ENCODE measurements at places on chromosomes 16 and 17.

GRCh38 chr16:85519540-85520231, 93.4 kb upstream of the GSE1 start:
- H3K36me3 ChIP-seq = no peaks in the 10 kb centered on the region
- no peaks in the 10 kb centered on the region for H3K27me3 ChIP-seq
- no peak for DNase-seq
- no peak overlapping the region for H3K4me3 ChIP-seq
- peaks cover 34% of the 10 kb centered on the region for H3K4me1 ChIP-seq

GRCh38 chr16:15741207-15741871, 91.3 kb downstream of the NDE1 start:
- no peak overlapping the region for H3K4me3 ChIP-seq
- no peaks in the 10 kb centered on the region for H3K36me3 ChIP-seq
- no peaks in the 10 kb centered on the region for H3K27me3 ChIP-seq

- no peak overlapping the region for H3K4me3 ChIP-seq
- H3K36me3 ChIP-seq = no peaks in the 10 kb centered on the region
- DNase-seq = no peak
- H3K27ac ChIP-seq = no peak overlapping the region
Observed at GRCh38 chr17:27525316-27525715, 69.1 kb downstream of the KSR1 start.

DNA sequence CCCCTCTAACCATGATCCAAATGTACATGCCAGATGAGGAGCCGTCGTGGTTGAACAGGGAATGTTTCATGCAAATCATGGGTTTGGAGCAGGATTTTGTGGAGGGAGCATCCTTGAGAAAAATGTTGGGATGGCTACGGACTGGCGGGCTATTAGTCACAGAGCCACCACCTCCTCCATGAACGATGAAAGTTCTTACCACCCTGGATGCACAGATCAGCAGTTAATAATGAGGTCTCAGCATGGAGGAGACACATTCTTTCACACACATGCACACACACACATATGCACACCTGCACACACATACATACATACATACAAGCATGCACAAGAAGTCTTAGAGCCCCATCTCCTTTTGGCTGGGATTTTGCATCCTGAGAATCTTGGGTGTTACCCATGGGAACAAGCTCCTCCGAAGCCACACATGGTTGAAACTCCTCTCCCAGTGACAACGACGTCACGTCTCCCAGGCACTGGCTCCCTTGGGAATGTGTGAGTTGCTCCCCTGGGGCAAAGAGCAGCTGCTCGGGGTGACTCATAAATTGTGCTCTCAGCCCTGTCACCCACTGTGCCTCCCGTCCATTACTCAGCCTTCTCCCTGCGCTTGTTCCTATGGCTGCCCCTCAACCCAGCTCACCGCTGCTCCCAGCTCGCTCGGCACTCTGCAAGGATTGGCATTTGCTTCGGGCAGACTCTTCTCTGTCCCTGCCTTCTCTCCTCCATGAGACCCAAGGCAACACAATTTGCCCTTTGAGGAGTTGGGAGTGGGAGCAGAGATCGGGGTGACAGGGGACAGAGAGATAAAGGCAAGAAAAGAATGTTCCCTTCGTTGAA, 344.6 kb downstream of the SOX9 start:
- peak overlapping the region; percentile 22 for H3K4me3 ChIP-seq
- no peaks in the 10 kb centered on the region for H3K27me3 ChIP-seq
- no peaks in the 10 kb centered on the region for H3K36me3 ChIP-seq

GRCh38 chr17:55872374-55872773, 121.5 kb downstream of the PCTP start:
- no peaks in the 10 kb centered on the region for H3K27me3 ChIP-seq
- no peak for DNase-seq
- no peaks in the 10 kb centered on the region for H3K36me3 ChIP-seq
- no peaks in the 10 kb centered on the region for H3K4me1 ChIP-seq

DNA sequence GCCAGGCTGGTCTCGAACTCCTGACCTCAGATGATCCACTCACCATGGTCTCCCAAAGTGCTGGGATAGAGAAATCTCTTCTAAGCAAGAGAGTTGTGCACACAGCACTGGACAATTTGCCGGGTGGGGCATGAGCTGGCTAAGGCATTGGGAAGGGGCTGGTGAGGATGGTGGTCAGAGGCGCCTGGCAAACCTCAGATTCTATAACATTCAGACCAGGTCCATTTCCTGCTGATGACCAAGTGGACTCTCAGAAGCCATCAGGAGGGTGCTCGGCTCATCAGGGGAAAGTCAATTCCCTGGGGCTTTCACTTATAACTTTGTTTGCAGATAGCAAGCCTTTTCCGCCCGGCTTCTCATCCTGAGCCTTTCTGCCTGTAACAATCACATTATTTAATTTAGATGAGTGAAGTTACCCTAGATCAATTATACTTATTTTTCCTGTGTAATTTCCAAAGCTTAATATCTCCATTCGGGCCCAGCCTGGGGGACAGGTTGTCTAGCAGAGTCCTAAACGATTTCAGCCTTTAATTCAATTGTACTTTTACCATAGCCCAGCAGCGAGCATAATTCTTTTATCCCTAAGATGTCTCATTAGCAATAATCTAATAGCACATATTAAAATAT, 15.0 kb upstream of the SLC6A2 start:
- no peaks in the 10 kb centered on the region for H3K36me3 ChIP-seq
- H3K4me3 ChIP-seq = no peak overlapping the region
- peaks cover 8% of the 10 kb centered on the region for H3K27me3 ChIP-seq
- no peaks in the 10 kb centered on the region for H3K4me1 ChIP-seq
- no peak for DNase-seq

All from esophagus squamous epithelium (tissue), 5 donors.